Esophagus muscularis mucosa (tissue), 4 donors: ENCODE measurements at places on chromosomes 1 and 21. TPM values are rescaled to one million over a fixed set of nuclear protein-coding genes. Genes with fewer than 3 reads are reported as not detected.

The SPRR5 gene
- not detected for total RNA-seq

The NKAIN1 gene
- total RNA-seq, result not detected

The FCMR gene
- total RNA-seq, result not detected

The RYR2 gene
- 47.3 TPM for total RNA-seq

The GRIK1 gene
- not detected for total RNA-seq

The KCNA2 gene
- 3.4 TPM for total RNA-seq

The GMEB1 gene
- total RNA-seq, result 9.2 TPM

GRCh38 chr1:211938561-211938997 is 96.8 kb downstream of the INTS7 start:
- DNase-seq, result no peak
- no peak overlapping the region for H3K27ac ChIP-seq
- H3K4me3 ChIP-seq, result peak overlapping the region; percentile 17

DNA sequence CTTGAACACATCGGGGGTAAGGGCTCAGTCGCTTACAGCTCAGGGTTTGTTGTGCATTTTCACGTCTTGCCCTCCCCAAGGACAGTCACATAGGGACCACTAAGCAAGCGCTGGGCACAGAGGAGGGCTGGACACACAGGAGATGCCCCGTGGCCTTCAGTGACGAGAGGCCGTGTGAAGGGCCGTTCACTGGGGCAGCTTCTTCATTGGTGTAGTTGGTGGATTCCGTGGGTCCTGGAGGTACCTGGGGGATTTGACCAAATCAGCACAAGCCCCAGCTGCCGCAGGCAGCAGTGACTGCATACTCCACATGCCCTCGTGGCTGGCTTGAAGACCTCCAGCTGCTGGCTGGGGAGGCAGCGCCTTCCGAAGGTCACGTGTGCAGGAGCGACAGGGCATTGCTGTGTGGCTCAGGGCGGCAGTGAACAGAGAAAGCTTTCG is 100.8 kb upstream of the C1orf174 start:
- H3K27ac ChIP-seq, result no peak overlapping the region
- H3K27me3 ChIP-seq, result peaks cover 90% of the 10 kb centered on the region
- H3K36me3 ChIP-seq, result no peaks in the 10 kb centered on the region
- H3K4me1 ChIP-seq, result no peaks in the 10 kb centered on the region
- no peak for DNase-seq
- no peak overlapping the region for H3K4me3 ChIP-seq

DNA sequence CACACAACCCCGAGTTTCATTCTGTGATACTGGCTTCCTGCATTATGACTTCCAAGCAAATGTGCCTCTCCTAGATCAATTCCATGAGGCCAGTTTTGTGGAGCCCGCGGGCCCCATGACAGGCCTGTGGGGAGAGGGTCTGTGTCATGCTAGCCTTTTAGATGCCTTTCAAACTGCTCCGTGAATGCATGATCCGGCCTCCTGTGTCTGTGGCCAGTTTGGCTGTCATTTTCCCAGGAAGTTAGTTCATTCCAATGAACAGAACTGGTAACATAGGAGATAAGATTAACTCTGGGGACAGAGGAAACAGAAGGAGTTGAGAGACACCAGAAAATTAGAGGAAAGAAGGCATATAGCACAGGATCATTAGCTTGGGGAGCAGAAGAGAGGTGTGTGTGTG is 3.2 kb downstream of the FNDC7 start:
- no peaks in the 10 kb centered on the region for H3K36me3 ChIP-seq
- DNase-seq, result no peak
- H3K4me3 ChIP-seq, result no peak overlapping the region
- H3K27me3 ChIP-seq, result no peaks in the 10 kb centered on the region
- no peak overlapping the region for H3K27ac ChIP-seq

GRCh38 chr1:85494074-85494903 is 29.3 kb upstream of the DDAH1 start:
- no peaks in the 10 kb centered on the region for H3K36me3 ChIP-seq
- H3K4me1 ChIP-seq, result no peaks in the 10 kb centered on the region
- DNase-seq, result no peak
- no peak overlapping the region for H3K4me3 ChIP-seq
- H3K27ac ChIP-seq, result no peak overlapping the region
- H3K27me3 ChIP-seq, result no peaks in the 10 kb centered on the region

GRCh38 chr1:15701784-15702183 is 17.7 kb downstream of the PLEKHM2 start:
- DNase-seq, result no peak
- peaks cover 50% of the 10 kb centered on the region for H3K4me1 ChIP-seq
- no peak overlapping the region for H3K4me3 ChIP-seq
- H3K27me3 ChIP-seq, result no peaks in the 10 kb centered on the region
- no peaks in the 10 kb centered on the region for H3K36me3 ChIP-seq
- H3K27ac ChIP-seq, result peak overlapping the region; percentile 91

DNA sequence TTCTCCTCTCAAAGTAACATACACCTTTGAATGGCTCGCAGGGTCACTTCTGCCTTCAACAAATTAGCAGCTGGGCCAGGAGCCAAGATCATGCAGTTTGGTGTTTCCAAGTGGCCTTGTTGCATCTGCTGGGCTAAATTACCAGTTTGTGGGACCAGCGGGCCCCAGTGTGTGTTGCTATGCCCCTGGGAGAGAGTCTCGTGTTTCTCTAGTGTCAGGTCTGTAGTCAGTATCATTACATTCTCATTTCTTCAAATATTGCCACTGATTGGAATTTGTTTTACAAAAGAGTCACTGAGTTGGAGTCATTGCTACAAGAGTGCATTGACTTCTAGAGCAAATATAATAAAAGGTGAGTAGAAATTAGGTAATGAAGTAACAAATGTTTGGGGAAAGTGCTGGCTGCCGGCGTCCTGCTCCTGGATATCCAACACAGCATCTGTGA is 35.5 kb downstream of the RHOU start:
- no peak overlapping the region for H3K4me3 ChIP-seq
- no peak for DNase-seq
- H3K4me1 ChIP-seq, result no peaks in the 10 kb centered on the region
- no peaks in the 10 kb centered on the region for H3K27me3 ChIP-seq

- H3K4me3 ChIP-seq, result no peak overlapping the region
- DNase-seq, result no peak
- no peaks in the 10 kb centered on the region for H3K36me3 ChIP-seq
- no peaks in the 10 kb centered on the region for H3K4me1 ChIP-seq
- H3K27me3 ChIP-seq, result no peaks in the 10 kb centered on the region
- H3K27ac ChIP-seq, result no peak overlapping the region
Measured at GRCh38 chr1:100710906-100711682, 8.4 kb upstream of the VCAM1 start.

DNA sequence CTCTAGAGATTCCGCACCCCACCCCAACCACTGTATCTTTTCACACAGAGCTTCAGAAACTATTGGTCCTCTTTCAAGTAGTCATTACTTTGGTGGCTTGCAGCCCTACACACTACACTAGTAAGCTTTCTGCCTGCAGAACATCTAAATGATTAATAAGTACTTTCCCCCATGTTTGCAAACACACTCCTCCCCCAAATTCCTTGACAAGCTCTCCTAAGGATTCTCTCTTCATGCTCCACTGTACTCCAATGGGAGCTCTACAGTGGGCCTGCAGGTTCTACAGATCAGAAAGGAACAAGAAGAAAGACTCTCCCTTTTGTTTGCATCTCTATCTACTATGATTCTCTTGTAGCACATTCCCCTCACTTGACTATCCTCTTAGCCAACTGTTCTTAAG is 16.3 kb upstream of the NUF2 start:
- no peaks in the 10 kb centered on the region for H3K4me1 ChIP-seq
- no peaks in the 10 kb centered on the region for H3K27me3 ChIP-seq
- no peak for DNase-seq
- H3K27ac ChIP-seq, result no peak overlapping the region
- no peaks in the 10 kb centered on the region for H3K36me3 ChIP-seq
- no peak overlapping the region for H3K4me3 ChIP-seq

- H3K4me3 ChIP-seq, result no peak overlapping the region
- H3K36me3 ChIP-seq, result no peaks in the 10 kb centered on the region
- peaks cover 1% of the 10 kb centered on the region for H3K4me1 ChIP-seq
- H3K27ac ChIP-seq, result no peak overlapping the region
- no peaks in the 10 kb centered on the region for H3K27me3 ChIP-seq
- DNase-seq, result no peak
Measured at GRCh38 chr1:222919478-222919865, 104.6 kb downstream of the DISP1 start.

DNA sequence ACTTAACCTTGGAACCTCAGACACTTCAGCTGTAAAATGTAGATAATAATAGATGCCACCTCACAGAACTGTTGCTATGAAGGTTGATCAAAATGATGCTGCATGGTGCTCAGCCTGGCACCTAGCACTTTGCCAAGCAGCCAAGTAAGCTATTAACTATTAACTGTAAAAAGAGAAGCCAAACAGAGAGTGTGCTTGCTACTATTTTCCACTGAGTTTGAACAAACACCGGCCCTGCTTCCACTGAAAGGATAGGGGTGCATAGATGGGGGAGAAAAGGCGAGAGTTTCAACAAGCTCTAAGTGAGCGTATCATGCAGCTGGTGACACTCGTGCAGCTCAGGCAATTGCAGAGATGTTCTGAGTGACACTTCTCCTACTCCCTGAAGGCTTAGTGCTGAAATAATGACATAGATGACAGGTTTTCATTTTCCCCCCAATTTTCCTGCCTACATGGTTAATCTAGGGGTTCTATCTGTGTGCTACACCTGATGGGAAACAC is 78.2 kb downstream of the GPR88 start:
- H3K4me3 ChIP-seq, result no peak overlapping the region
- H3K27ac ChIP-seq, result no peak overlapping the region
- no peaks in the 10 kb centered on the region for H3K4me1 ChIP-seq
- H3K27me3 ChIP-seq, result no peaks in the 10 kb centered on the region

DNA sequence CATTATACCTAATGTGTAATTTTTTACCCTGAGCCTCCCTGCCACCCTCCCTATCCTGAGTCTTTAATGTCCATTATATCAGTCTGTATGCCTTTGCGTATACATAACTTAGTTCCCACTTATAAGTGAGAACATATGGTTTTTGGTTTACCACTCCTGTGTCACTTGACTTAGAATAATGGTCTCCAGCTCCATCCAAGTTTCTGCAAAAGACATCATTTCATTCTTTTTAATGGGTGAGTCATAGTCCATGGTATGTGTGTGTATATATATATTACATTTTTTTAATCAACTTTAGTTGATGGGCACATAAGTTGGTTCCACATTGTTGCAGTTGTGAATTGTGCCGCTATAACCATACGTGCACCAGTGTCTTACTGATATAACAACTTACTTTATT is 477.1 kb upstream of the NEGR1 start:
- no peak overlapping the region for H3K27ac ChIP-seq
- DNase-seq, result no peak
- H3K4me3 ChIP-seq, result no peak overlapping the region
- H3K4me1 ChIP-seq, result no peaks in the 10 kb centered on the region
- H3K27me3 ChIP-seq, result no peaks in the 10 kb centered on the region
- H3K36me3 ChIP-seq, result no peaks in the 10 kb centered on the region

DNA sequence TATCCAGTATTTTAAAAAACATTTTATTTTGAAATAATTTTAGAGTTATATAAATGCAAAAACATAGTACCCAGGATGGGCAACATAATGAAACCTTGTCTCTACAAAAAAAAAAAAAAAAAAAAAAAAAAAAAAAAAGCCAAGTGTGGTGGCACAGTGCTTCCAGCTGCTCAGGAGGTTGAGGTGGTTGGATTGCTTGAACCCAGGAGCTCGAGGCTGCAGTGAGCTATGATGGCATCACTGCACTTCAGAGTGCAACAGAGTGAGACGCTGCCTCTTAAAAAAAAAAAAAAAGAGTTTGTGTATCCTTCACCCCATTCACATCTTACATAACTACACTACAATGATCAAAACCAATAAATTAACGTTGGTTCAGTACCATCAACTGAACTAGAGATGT is 115.6 kb upstream of the KIF26B start:
- no peak for DNase-seq
- no peak overlapping the region for H3K4me3 ChIP-seq
- H3K36me3 ChIP-seq, result no peaks in the 10 kb centered on the region
- no peaks in the 10 kb centered on the region for H3K27me3 ChIP-seq
- H3K27ac ChIP-seq, result no peak overlapping the region

DNA sequence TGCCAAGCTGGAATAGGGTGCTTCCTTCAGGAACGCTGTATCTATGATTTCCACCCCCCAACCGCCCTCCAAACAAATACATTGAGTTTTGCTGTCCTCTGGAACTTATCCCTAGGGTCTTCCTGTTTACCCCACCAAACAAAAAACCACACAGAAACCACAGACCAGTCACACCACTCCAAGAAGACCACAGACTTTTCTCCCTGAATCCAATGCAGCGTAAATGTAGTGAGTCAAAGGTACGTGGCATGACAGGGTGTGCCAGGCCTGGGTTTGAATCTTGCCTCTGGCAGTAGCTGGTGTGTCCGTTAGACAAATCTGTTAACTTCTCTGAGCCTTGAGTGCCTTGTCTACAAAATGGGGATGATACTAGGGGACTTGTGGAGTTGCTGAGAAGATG is 27.8 kb downstream of the ASAP3 start:
- H3K4me1 ChIP-seq, result peaks cover 24% of the 10 kb centered on the region
- DNase-seq, result no peak
- H3K4me3 ChIP-seq, result no peak overlapping the region
- peak overlapping the region; percentile 44 for H3K27ac ChIP-seq
- H3K27me3 ChIP-seq, result no peaks in the 10 kb centered on the region

- DNase-seq, result no peak
- H3K27me3 ChIP-seq, result no peaks in the 10 kb centered on the region
- H3K4me3 ChIP-seq, result peak overlapping the region; percentile 76
- peak overlapping the region; percentile 79 for H3K27ac ChIP-seq
- H3K36me3 ChIP-seq, result no peaks in the 10 kb centered on the region
Measured at GRCh38 chr1:76075877-76076276, 1.3 kb downstream of the ST6GALNAC3 start.

DNA sequence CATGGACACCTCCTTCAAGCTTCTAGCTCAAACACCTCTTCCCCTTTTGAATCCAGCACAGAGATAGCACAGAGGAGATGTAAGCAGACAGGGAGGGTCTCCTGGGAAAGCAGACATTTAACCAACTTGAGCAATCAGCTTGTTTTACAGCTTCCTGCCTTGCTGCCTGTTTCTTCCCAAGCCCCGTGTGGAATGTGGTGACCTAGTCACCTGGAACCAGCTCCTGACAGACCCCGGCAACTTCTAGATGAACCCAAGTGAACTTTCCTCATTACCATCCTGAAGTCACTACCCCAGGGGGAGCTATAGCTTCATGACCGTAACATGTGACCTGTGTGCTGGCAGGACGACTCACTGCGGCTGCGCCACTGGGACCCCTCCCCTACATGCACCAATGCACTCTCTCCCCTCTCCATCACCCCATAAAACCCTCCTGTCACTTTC is 24.1 kb upstream of the TTF2 start:
- no peak overlapping the region for H3K27ac ChIP-seq
- H3K4me1 ChIP-seq, result no peaks in the 10 kb centered on the region
- DNase-seq, result peak; percentile 80
- H3K4me3 ChIP-seq, result no peak overlapping the region
- H3K27me3 ChIP-seq, result no peaks in the 10 kb centered on the region

GRCh38 chr1:7885513-7886404 is 32.9 kb upstream of the UTS2 start:
- no peaks in the 10 kb centered on the region for H3K36me3 ChIP-seq
- H3K27me3 ChIP-seq, result peaks cover 6% of the 10 kb centered on the region
- DNase-seq, result no peak
- no peaks in the 10 kb centered on the region for H3K4me1 ChIP-seq
- no peak overlapping the region for H3K27ac ChIP-seq
- H3K4me3 ChIP-seq, result no peak overlapping the region
